ENCODE measurements at places on chromosomes 16 and 17.

DNA sequence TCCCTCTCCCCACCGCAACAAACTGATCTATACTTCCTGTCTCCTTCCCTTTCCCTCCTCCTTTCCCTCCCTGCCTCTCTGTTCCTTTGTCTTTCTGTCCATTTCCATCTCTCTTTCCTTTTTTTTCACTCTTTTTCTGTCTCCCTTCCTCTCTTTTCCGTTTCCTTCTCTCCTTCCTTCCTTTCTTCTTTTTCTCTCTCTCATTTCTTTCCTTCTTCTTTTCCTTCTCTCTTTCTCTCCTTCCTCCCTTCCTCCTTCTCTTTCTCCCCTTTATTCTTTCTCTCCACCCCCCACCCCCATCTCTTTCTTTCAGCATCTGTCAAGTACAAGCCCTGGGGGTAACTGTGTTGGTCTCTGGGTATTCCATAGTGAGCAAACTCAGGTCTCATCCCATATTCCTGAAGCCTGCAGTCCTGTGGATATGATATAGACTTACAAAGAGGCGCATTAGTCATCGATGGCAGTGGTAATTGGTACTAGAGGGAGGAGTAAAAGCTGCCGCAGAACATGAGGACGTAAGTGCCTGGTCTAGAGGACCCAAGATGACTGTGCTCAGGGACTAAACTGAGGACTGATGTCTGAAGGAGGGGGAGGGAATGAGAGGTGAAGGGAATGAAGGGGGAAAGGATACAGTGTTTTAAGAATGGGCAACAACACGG is 50.4 kb downstream of the VAT1L start:
- DNase-seq: no peak

DNA sequence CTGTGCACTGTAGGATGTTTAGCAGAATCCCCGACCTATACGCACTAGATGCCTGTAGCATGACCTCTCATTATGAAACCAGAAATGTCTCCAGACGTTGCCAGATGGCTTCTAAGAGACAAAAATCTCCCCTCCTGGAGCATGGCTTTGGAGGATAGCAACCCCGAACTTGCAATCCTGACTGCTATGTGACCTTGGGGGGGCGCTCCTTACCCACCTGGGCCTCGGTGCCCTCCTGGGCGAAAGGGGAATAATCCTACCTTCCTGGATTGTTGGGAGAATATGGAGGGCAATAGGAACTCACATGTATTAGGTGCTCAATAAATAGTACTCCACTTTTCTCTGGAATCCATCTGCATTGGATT is 8.1 kb downstream of the MRM1 start:
- DNase-seq: no peak

- no peak for DNase-seq
Measured at GRCh38 chr17:44144966-44145739, 3.4 kb downstream of the HROB start.

GRCh38 chr17:3944485-3945388 is 19.5 kb downstream of the ATP2A3 start:
- DNase-seq: no peak

DNA sequence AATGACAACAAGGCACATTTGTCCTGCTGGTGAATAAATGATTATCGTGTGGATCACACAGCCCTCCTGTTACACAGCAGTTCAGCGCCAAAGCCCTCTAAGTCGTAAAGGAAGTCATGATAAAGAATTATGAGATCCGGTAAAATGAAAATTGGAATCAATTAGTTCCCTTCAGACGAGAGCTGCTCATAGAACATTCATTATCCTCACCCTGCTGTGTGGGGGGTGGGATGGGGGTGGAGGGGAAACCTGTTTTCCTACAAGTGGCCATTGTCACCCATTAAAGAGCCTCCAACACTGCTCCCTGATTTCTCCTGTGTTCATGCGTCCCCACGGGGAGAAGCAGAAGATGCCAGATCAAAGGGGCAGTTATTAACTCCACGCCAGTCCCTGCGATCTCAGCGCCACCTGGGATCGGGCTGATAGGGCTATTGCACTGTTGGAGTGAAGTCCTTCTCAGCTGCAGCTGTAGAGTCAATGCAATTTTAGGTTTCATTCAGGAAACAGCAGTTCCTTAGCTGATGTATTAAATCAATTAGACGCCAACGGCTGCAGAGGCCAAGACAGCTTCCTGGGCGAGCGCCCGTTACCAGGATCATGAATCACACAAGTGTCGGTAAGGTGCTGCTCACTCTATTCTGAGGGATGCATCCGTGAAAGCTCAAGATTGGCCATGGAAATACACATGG is 19.2 kb upstream of the CACNG4 start:
- DNase-seq: no peak

GRCh38 chr17:13420878-13421277 is 180.9 kb downstream of the HS3ST3A1 start:
- DNase-seq: peak; percentile 53

- no peak for DNase-seq
Measured at GRCh38 chr17:49459401-49459984, 35.6 kb upstream of the NGFR start.

DNA sequence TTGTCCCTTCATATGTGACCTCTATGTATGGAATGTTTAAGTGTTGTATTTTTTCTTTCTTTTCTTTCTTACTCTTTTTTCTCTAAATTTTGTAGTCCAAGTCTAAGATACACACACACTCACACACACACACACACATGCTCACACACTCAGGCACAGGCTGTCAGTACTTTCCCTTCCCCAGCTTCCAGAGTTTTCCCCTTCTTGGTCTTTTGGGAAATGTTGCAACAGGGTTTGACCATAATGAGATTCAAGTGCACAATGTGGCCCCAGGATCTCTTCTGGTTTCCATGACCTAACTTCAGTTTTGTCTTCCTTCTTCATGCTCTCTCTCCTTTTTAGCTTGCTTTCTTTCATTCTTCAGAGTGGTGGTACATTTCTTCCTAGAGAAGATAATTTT is 289.8 kb upstream of the FOXF1 start:
- DNase-seq: no peak

DNA sequence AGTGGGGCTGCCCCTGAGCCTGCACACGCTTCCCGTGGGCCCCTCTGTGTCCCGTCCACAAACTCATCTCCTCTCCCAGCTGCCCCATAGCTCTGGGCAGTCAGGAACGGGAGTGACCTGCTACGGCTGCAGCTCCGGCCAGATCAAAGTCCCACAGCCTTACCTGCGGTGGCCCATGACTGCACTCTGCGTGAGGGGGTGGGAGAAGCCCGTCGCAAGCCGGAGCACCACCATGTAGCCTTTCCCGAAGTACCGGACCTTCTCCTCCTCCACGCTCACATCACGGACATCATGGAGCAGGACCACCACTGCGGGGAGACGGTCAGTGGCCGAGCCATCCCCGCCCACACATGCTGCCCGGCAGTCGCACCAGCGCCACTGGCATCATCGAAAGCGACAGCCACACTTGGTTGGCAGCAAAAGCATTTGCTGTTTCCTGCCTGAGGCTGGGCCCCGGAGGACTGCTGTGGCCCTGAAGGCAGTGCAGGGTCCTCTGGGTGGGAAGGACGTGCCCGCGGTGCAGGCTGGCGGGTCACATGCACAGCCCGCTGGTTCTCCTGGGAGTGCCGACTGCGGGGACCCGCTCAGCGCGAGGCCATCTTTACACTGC is 6.2 kb downstream of the CYBC1 start:
- DNase-seq: no peak

- DNase-seq: no peak
Measured at GRCh38 chr16:24971718-24972117, 43.5 kb downstream of the ARHGAP17 start.

GRCh38 chr17:57463103-57463885 is 207.0 kb downstream of the MSI2 start:
- DNase-seq: no peak

DNA sequence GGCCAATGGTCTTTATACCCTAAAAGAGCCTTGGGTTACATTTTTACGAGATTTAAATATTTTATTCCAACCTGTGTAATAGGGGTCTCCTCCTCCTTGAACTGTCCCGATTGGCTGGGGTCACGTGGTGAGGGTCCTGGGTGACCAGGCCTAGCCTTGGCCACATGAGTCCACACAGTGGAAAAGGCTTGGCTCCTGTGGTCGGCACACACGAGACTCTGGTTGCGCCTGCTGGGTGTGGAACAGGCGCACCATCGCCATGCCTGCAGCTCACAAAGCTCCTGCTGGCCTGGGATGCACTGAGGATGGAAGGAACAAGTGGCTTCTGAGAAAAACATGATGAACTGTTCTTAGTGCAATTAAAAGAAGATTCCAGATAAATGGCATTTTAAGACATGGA is 103.9 kb upstream of the ZNF750 start:
- no peak for DNase-seq

- no peak for DNase-seq
Measured at GRCh38 chr16:67392301-67393059, 818 bp downstream of the TPPP3 start.
